ENCODE measurements at places on chromosomes 11 and 22.

GRCh38 chr11:130964058-130964792 lies 47.9 kb upstream of the SNX19 start:
- DNase-seq: no peak

- no peak for DNase-seq
Measured at GRCh38 chr11:2558397-2558796, 113.6 kb downstream of the KCNQ1 start.

- no peak for DNase-seq
Measured at GRCh38 chr11:11555208-11555607, 66.6 kb downstream of the GALNT18 start.

DNA sequence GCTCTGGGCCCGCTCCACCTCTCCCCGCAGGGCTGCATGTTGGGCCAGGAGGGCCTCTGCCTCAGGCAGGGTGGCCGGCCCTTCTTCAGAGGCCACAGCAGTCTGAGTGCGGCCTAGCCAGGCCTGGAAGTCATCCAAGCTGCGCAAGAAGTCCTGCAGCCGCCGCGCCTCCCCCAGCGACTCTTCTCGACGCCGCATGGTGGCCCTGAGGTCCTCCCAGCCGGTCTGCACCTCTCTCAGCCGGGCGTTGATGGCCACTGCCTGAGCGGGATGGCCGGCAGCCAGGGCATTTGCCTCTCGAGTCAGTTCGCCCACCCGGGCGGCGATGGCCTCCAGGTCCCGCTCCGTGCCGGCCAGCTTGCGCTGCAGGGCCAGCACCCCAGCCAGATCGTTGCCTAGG lies 23.1 kb upstream of the RBM4B start:
- no peak for DNase-seq

- no peak for DNase-seq
Measured at GRCh38 chr11:62251698-62252097, 9.7 kb downstream of the SCGB1D2 start.

GRCh38 chr11:133982876-133983275 lies 26.1 kb upstream of the IGSF9B start:
- no peak for DNase-seq

DNA sequence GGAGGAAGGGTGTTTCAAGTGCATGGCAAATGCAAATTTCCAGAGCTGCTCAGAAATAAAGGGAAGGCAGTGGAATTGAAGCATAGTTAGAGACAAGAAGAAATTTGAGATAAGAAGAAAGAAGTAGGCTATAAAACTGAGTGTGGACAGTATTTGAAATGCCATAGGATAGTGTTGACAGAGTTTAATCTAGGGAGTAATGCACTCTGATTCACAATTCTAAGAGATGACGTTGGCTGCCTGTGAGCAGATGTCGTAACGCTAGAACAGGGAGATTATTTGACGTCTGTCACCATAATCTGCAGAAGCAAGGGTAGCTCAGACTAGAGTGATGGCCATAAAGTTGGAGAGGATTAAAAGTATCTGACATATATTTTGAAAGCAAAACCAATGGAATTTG lies 389.9 kb upstream of the KIRREL3 start:
- DNase-seq: no peak

DNA sequence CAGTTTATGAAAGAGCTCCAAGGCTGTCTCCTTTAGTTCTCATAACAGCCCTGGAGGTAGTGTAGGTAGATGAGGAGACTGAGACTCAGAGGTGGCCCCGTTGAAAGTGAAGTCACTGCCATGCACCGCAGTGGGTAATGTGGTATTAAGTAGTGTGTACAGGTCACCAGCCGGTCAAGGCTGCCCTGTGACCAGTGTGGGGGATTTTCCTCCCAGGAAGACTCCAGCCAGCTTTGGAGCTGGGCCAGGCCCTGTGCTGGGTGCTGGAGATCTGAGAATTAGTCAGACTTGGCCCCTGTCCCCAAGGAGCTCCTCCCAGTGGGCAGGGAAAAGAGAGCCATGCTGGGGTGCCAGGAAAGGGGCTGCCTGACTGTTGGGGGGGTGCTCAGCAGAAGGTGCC lies 5.3 kb downstream of the OMP start:
- peak; percentile 55 for DNase-seq

DNA sequence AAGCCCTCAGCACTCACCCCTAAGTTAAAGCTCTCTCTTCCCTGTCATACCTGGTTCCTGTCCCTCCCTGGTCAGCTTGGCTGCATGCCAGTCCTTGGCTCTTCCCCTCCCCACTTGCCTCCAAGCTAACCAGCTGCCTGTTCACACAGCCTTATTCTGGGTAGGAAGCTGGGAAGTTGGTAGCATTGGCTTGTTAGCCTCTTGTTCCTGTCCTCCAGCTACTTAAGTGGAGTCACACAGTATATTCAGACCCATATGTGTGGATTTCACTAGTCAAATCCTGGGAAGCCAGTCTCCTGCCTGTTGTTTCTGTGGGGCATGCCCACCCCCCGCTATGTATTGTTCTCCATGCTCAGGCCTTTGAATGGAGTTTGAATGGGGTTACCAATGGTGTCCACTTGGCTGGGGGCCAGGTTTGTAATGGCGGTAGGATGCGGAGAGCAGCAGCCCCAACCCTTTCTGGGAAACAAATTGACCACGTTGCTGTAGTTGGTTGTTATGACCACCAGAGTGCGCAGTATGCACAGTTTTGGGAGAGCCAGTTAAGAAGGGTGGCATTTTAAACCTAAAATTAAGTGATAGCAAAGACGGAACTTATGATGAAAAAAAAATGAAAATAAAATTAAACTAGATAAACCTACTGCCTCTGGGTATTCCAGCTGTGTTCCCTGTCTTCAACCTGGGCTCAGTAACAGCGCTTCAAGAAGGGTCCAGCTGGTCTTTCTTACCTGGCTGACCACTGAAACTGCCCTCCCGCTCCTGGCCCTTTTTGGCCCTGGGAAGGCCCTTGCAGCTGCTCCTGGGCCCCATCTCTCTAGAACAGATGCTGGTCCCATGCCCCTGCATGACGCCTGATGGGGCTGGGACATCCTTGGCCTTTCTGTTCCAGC lies 10.7 kb upstream of the RPS3 start:
- DNase-seq: peak; percentile 47

DNA sequence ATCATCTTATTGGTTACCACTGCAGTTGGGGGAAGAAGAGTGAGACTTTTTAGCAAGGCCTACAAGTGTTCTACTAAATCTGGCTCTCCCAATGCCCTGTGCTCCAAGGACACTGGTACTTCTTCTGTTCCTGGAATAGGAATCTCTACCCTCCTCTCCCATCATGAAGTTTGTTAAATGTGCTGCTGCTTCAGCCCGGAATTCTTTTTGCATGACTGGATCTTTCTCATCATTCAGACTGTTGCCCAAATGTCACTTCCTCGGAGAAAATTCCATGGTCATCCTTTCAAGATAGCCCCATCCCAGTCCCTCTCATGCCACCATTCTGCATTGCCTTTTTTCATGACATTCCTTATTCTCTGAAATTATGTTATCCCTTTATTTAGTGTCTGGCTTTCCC lies 400.8 kb downstream of the SOX6 start:
- no peak for DNase-seq

GRCh38 chr22:28670756-28671155 lies 8.9 kb downstream of the TTC28 start:
- DNase-seq: no peak

GRCh38 chr11:11661326-11662040 lies 39.7 kb upstream of the GALNT18 start:
- no peak for DNase-seq

DNA sequence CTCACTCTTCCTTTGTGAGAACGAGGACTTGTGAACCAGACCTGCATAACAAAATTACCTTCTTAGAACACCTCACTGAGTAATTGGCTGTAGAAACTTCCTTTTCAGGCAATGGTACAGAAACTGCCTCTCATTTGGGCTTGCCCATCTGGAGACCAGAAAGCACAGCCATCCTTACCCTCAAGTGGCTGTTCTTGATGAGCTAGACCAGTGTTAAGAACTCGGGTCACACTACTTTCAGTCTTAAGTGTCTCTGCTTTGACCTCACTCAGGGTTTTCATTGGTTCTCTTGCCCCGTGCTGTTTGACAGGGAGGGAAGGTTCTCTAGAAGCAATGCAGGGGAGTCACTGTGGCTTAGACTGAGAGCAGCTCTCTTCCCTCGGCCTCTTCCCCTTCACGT lies 29.3 kb downstream of the NAT10 start:
- no peak for DNase-seq

DNA sequence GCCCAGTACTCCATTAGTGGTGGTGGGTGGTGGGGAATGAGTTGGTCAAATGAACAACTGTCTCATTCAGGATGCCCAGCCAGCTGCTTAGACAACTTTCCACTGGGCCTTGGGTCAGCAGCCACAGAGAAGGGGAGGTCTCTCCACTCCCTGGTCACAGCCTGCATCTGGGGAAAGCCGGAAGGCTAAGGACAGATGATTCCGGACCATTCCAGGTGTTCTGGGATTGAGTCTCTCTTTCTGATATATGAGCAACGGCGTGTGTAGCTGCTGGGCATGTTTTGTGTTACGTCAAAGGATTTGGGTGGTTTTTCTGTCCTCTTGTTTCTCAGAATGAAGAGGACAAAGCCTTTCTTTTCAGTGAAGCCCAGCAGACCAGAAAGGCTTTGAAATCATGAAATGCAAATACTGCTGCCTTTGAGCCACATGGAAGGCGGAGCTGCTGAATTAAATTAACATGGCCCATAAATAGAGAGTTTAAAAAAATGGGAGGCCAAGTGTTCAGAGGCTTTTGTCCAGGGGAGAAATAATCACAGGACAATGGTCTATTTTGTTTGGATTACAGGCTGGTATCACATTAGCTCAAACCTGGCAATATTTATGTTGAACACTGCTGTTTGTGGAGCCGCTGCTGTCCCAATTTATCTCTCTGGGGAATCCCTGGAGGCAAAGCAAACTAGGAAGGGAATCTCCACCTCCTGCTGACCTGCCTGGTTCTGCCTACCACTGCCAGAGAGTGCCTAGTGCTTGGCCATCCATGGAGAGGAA lies 234.4 kb upstream of the E2F8 start:
- no peak for DNase-seq

DNA sequence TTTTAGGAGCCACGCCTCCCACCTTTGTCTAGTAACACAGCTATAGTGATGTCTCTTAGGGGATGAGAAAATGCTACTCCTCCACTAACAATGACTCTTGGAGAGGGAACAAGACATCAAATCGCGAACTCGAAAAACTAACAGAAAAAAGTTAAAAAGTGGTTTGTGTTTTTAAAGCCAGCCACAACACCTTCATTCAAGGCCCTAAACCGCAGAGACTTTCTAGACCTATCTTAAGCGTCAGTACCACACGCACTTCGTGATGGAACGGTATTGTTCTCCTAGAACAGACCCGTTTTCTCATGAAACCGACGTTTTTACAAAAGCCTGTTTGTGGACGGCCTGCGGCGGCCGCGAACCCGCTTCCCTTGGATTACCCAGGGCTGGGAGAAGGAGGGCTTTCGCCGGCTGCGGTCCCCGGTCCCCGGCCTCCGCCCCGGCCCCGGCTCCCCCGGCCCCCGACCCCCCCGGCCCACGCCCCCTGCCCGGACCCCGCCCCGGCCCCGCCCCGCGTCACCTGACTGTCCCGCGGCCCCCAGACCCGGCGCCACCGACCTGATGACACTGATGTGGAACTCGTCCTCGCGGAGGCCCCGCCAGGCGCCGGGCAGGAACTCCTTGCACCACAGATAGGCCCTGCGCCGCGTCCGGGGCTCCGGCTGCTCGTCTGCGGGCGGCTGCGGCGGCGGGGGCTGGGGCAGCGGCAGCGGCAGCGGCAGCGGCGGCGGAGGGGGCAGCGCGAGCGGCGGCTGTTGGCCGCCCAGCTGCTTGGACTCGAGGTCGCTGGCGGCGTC lies 718 bp downstream of the CHKA start:
- DNase-seq: no peak

DNA sequence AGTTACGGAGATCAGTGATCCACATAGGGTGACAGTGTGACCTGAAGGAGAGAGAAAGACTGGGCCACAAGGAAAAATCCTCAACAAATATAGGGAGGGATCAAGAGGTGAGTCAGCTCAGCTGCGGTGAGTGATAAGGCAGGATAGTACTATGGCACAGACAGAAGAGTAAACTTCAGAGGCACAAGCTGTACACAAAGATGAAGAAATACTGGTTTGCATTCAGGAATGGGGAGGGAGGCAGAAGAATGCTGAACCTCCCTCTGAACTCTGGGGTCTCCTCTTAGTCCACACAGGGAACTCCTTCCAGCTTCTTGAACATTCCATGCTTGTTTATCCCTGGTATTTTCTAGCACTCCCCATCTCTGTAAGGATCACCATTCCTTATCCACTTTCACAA lies 162.7 kb downstream of the BARX2 start:
- DNase-seq: no peak

GRCh38 chr11:2928605-2929530 lies at the start of gene PHLDA2:
PHLDA2 (minus strand) TSS chr11:2929420; CDS start chr11:2929364, 56 bp downstream.
- no peak for DNase-seq

DNA sequence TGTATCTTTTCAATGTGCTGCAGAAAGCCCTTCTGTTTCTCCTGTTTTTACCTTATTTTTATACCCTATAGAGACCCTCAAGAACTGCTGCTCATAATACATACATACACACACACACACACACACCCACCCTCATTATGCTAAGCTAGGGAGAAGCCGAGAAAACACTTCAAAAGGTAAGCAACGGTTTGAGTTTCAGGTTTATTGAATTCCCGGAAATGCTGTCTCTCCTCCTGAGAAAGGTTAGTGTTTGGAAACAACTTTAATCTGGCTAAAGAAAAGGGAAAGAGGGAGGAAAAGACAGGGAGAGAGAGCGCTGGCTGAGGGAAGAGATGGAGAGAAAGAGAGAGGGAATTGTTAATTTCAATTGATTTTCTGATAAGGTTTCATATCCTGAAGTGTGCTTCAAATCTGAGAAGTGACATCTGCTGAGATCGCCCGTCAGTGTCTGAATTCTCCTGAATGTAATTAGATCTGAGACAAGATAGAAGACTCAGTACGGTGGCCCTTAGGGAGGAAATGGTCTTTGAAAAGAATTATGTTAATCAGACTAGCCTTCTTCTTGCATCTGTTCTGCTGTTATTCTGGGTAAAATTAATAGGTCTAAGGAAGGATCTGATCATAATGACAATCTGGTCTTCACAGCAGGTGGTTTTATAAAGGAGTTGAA lies 169.1 kb downstream of the NXPE2 start:
- DNase-seq: no peak

GRCh38 chr22:37459206-37459605 lies 27.0 kb downstream of the MFNG start:
- no peak for DNase-seq

GRCh38 chr22:27795053-27795452 lies 6.5 kb downstream of the MN1 start:
- DNase-seq: no peak

DNA sequence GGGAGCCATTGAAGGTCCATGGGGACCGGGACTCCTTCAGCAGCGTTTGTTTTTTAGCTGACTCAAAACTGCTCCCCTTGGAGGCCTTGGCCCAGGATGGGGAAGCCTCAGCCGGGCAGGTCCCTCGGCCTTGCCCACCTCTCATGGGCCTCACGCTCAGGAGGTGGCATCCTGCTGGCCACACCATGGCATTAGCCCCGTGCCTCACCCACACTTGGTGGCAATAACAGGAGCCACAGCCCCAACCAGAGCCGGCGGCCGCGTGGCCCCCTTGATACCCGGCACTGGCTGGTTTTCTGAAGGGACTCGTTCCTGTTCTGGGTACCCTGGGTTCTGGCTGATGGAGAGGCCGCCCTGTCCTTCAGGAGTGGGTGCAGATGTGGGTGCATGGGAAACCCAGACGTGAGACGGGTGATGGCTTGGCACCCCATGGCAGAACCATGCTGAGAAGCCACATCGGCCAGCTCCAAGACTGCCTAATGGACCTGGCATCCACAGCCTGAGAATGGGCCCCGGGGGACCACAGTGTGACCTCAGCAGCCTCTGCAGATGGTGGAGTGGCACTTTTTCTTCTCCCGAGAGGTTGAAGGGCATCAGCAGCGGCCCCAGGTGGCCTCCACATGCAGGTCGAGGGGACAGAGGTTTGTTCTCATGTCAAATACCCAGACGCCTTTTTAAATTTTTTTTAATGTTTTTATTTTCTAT lies 49.8 kb upstream of the PPARA start:
- no peak for DNase-seq
